Gastroesophageal sphincter (tissue), 4 donors: ENCODE measurements at places on chromosomes 1 and 21. TPM values are rescaled to one million over a fixed set of nuclear protein-coding genes. Genes with fewer than 3 reads are reported as not detected.

Gene PCP4
- total RNA-seq: 90.1 TPM

DNA sequence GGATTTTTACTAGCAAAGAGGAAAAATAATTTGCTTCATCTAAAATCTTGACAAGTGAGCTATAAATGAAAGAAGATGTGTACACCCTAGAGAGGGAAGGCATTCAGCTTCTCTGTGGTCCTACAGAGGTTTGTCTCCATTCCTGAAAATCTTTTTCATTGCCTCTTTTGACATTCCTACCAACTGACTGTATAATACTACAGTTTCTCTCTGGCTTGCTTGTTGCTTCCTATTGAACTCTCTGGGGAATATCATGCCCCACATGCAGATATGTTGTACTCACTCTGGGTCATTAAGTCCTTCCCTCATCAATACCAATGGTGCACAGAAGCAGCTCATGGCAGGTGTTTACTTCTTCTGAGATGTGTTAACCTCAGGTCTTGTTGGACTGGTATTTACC is 371.2 kb upstream of the PLXNA2 start:
- no peak overlapping the region for H3K4me3 ChIP-seq
- no peaks in the 10 kb centered on the region for H3K27me3 ChIP-seq
- no peak overlapping the region for H3K27ac ChIP-seq
- H3K36me3 ChIP-seq: no peaks in the 10 kb centered on the region

Gene PPIAL4G
- total RNA-seq: not detected

DNA sequence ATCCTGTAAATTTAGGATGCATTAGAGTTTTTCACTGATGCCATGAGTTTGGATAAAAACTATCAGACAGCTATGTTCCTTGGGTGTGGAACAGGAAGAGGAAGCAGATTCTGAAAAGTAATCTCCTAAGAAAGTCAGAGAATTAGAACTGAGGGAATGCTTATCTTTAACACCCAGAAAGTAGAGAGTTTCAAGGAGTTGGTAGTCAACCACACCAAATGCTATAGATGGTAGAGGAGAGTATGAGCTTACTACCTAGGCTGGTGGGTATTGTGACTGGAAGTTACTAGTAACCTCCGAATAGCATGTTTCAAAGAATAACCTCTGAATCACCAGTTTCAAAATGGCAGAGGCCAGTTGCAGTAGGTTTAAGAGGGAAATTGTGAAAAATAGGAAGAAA is 288.0 kb downstream of the HMCN1 start:
- H3K36me3 ChIP-seq: peaks cover 56% of the 10 kb centered on the region
- ATAC-seq: no peak
- no peaks in the 10 kb centered on the region for H3K4me1 ChIP-seq
- no peak overlapping the region for H3K27ac ChIP-seq
- no peaks in the 10 kb centered on the region for H3K27me3 ChIP-seq

- H3K4me1 ChIP-seq: no peaks in the 10 kb centered on the region
- no peaks in the 10 kb centered on the region for H3K27me3 ChIP-seq
- no peak overlapping the region for H3K27ac ChIP-seq
Measured at GRCh38 chr21:15130751-15131150, 66.0 kb upstream of the NRIP1 start.

DNA sequence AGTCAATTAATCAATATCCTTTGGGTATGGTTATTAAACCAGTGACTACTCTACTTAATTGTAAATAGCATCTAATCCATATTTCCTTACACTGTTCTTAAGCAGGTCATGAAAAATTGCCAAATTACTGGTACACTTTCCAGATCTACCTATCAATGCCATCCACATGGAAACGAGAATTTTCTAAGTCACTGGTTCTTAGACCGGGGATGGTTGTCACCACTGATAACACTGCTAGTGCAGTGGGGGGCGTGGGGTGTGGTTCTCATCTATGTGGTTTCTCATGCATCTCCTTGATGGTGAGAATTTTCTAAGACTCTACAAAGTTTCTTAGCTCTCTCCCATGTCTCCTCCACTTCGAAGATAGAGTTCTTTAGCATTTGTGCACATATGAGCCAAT is 63.7 kb upstream of the COG2 start:
- no peak for ATAC-seq
- peaks cover 55% of the 10 kb centered on the region for H3K27me3 ChIP-seq
- H3K27ac ChIP-seq: no peak overlapping the region
- H3K36me3 ChIP-seq: no peaks in the 10 kb centered on the region
- H3K4me1 ChIP-seq: no peaks in the 10 kb centered on the region

GRCh38 chr1:36321119-36321951 is 2.1 kb downstream of the EVA1B start:
- H3K36me3 ChIP-seq: no peaks in the 10 kb centered on the region
- peak; percentile 70 for ATAC-seq
- peak overlapping the region; percentile 87 for H3K27ac ChIP-seq
- no peaks in the 10 kb centered on the region for H3K27me3 ChIP-seq

DNA sequence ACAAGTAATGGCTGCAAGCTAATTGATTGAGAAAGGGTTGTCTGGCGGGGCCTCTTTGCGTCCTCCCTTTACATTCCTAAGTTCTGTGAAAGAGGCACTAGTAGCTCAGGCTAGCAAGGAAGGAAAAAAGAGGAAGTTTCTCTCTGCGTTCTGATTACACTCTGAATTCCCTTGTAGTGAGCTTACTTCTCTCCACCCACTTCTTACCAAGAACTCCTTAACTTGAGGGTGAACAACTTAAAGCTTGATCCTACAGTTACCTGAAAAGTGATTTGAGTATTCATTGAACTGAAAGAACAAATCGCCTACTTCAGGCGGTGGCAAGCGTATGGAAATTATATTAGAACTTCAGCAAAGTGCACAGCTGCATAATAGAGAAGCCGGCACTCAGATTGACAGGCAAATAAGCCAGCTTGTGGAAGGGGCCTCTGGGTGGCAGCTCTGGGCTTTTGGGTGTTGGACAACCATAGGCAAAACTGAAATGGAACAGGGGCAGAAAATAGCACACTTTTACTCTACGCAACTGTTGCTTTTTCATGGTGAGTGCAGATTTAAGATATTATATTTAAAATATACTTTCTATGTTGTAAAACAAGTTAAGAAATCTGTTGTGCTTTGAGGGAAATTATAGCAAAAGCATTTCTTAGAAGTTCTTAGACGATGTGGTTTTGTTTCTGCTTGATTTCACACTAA is 464.5 kb downstream of the USP25 start:
- peak; percentile 81 for ATAC-seq
- H3K4me3 ChIP-seq: peak overlapping the region; percentile 44
- H3K27ac ChIP-seq: peak overlapping the region; percentile 71
- H3K4me1 ChIP-seq: no peaks in the 10 kb centered on the region

- no peaks in the 10 kb centered on the region for H3K27me3 ChIP-seq
- H3K4me3 ChIP-seq: no peak overlapping the region
- no peak overlapping the region for H3K27ac ChIP-seq
- H3K36me3 ChIP-seq: no peaks in the 10 kb centered on the region
Measured at GRCh38 chr1:187734427-187734826, 905.7 kb downstream of the PLA2G4A start.

DNA sequence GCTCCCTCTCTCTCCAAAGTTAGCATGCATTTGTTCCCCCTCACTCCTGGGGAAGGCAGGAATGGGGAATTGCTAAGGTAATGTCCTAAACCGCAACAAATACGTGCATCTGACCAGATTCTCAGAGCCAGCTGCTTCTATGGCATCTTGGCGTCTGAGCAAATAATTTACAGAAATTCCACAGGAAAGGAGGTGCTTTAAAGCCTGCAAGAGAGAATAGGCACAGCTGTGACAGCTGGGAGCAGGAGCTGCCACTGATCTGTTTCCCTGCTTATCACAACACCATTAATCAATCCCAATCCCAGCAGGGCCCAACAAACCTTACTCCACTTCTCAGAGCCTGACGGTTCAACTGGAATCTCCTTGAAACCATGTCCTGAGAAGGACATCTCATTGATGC is 83.5 kb upstream of the ZNF281 start:
- no peak overlapping the region for H3K27ac ChIP-seq
- no peak for ATAC-seq
- no peak overlapping the region for H3K4me3 ChIP-seq
- no peaks in the 10 kb centered on the region for H3K27me3 ChIP-seq

DNA sequence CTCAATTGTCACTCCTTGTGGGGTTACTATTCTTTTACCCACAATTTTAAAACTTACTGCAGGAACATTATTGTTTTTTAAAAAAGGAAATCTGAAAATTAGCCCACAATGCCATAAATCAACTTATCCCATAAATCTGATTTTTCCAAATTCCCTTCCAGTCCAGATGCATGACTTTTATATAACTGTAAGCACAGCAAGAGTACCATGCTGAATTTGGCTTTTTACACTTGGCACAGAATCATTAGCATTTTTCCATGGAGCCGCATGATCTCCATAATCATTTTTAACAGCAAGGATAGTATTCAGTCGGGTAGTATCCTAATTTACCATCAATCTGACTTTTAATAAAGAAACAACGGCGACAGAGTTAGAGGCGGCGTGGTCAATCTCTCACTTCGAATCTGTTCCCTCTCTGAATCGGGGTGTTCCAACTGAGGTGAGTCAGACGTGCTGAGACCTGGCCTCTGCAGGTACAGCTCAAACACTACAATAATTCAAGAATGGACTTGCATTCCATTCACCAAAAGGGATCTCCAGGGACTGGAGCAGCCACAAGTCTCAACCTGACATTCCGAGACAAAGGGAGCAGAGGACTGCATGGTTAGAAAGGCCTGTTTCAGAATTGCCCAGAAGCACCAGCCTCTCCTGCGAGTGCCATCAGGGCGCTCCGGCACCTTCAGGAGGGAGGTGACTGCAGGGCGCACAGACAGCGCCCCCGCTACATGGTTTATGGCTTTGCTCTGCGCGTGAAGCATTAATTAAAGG is 48.9 kb downstream of the SLC66A1 start:
- H3K4me1 ChIP-seq: peaks cover 13% of the 10 kb centered on the region
- H3K4me3 ChIP-seq: no peak overlapping the region
- H3K27ac ChIP-seq: peak overlapping the region; percentile 30
- ATAC-seq: no peak
- H3K36me3 ChIP-seq: no peaks in the 10 kb centered on the region

DNA sequence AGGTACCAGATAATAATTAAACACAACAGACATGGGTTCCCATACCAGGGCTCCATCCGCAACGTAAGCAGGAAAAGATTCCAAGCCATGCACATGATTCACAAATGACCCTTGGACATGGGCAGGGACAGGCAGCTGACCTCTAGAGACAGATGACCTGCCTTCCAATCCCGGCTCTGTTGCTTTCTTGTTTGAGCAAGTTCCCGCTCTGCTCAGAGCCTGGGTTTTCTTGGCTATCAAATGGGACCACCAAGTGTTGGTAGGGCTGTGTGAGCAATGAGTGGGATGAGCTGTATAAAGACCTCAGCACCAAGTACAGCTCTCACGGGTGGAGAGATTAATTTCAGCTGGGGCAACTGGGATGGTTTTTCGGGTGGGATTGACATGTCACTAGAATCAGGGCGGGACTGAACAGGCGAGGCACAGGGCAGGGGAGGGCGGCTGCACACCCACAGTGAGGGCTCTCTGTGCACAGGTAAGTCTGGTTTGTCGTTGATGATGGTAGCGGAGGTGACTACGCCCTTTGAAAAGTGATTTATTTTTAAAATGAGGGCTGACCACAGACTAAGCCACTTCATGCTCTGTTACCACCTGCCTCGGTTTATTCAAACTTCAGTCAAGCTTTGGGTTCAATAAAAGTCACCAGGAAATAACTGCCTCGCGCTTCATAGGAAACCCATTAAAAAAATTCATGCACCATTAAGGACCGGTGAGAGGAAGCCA is 57.5 kb upstream of the IFFO2 start:
- H3K36me3 ChIP-seq: no peaks in the 10 kb centered on the region
- H3K4me1 ChIP-seq: peaks cover 15% of the 10 kb centered on the region
- no peak overlapping the region for H3K4me3 ChIP-seq
- no peak for ATAC-seq
- H3K27ac ChIP-seq: no peak overlapping the region
- H3K27me3 ChIP-seq: no peaks in the 10 kb centered on the region
